ENCODE measurements at places on chromosomes 2 and 18.

GRCh38 chr18:12013186-12013916 is 32.0 kb downstream of the IMPA2 start:
- no peak for DNase-seq

DNA sequence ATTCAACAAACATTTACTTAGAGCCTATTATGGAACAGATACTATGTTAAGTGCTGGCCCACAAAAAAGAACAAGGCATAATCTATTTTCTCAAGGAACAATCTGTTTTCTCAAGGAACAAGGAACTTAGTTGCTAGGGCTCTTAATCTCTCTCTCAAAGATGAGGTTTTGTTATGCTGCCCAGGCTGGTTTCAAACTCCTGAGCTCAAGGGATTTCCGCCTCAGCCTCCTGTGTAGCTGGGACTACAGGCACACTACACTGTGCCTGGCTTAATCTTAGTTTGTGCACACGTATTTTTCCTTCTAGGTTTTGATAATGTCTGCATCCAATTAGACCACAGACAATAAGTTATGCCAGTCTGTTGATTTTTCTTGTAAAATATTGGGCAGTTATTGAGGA is 89.5 kb downstream of the PTH2R start:
- DNase-seq = no peak

GRCh38 chr2:23404426-23404825 is 19.4 kb downstream of the KLHL29 start:
- DNase-seq = no peak

- DNase-seq = peak; percentile 43
Measured at GRCh38 chr2:127081826-127082633, 24.9 kb downstream of the BIN1 start.

GRCh38 chr2:207887500-207887899 is 117.8 kb upstream of the FZD5 start:
- no peak for DNase-seq

DNA sequence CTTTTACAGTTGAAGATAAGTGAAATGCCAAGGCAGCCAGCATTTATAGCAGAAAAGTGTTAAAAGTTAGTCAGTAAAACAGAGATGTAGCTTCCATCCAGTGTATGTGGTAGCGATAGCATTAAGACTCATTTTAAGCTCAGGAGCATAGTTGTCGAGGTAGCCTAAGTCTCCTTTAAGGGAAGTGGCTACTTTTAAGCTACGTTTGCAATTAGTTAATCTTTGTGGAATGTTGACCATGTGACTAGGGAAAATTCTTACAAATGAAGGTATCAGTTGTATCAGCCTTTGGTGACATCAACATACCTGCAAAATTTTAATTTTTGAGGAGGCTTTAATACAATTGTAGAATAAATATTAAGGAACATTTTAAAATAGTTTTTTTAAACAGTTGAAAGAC is 61.9 kb downstream of the LHCGR start:
- no peak for DNase-seq

- no peak for DNase-seq
Measured at GRCh38 chr2:157874997-157875640, 1.0 kb downstream of the ACVR1 start.

- no peak for DNase-seq
Measured at GRCh38 chr2:85433511-85434089, 15.1 kb downstream of the SH2D6 start.

DNA sequence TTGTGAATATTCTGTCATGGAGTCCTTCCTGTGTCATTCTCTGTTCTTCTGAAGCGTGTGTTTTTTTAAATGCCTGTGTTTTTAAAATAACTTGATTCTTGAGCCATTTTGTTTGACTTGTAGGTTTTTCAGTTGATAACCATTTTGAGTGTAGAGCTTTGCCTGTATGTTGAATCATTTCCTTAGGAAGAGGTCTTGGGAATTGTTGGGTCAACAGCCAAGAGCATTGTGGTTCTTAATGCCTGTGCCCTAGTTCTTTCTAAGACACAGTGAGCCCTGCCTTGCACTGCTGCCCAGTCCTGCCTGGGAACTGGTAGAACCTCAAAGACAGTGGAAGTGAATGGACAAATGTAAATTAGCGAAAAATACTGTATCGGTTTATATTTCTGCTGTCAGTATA is 25.9 kb downstream of the RAB12 start:
- no peak for DNase-seq

Data from activated T-cell treated with anti-CD3 and anti-CD28 coated beads for 24 hours (primary cell).